Esophagus muscularis mucosa (tissue), 4 donors: ENCODE measurements at places on chromosomes 12 and 14. TPM values are rescaled to one million over a fixed set of nuclear protein-coding genes. Genes with fewer than 3 reads are reported as not detected.

DNA sequence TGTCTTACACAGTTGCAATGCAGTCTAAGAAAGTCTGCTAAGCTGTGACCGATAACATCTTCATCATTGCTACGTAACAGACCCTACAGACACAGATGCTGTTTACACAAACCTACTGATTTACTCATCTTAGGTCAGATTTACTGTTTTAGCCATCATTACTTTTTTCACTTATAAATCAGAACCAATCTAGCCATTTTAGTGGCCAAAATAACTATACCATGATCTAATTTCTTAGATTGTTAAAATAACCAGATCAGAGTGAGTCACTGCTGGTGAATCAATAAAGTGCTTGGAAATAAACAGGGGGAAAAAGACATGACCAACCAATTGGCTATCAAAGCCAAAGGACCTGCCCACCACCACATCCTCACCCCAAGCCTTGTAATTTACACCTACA lies 57.0 kb upstream of the FOXN3 start:
- no peaks in the 10 kb centered on the region for H3K27me3 ChIP-seq
- H3K36me3 ChIP-seq: no peaks in the 10 kb centered on the region
- peaks cover 10% of the 10 kb centered on the region for H3K4me1 ChIP-seq
- no peak for DNase-seq

DNA sequence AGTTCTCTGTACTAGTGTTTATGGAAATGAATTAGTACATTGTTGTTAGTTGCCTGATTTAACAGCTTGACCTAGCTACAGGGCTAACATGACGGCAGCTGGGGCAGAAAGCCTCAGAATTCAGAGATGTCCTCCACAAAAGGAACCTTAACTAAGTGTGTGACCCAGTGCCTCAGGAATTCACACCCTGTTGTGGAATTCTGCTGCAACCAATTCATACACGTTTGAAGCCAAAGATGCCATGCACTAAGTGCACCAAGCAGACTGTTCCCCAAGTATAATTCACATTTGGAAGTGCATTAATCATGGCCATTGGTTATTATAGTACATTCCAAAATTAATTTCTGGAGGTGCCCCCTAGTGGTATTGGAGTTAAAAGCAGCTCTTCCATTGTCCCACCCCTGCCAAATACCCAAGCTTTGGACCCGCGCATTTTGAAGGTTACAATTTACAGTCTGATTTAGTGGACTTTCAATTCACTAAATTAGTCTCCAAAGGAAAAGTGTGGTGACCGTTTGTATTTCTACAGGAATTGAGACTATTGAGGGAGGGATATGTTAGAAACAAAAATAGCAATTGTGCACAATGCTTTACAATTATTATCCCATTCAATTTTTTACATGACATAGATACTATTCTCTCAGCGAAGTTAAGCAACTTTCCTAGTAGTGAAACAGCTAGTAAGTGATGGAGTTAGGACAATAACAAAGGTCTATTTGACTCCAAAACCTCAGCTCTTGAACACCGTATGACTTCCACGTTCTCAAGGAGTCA lies 85.9 kb downstream of the PAX9 start:
- H3K27ac ChIP-seq: no peak overlapping the region
- no peak overlapping the region for H3K4me3 ChIP-seq
- no peaks in the 10 kb centered on the region for H3K36me3 ChIP-seq
- no peaks in the 10 kb centered on the region for H3K4me1 ChIP-seq

GRCh38 chr12:69136931-69137613 lies 102.3 kb upstream of the CPSF6 start:
- no peaks in the 10 kb centered on the region for H3K27me3 ChIP-seq
- no peaks in the 10 kb centered on the region for H3K36me3 ChIP-seq
- no peak overlapping the region for H3K4me3 ChIP-seq
- peak; percentile 34 for DNase-seq
- no peak overlapping the region for H3K27ac ChIP-seq

DNA sequence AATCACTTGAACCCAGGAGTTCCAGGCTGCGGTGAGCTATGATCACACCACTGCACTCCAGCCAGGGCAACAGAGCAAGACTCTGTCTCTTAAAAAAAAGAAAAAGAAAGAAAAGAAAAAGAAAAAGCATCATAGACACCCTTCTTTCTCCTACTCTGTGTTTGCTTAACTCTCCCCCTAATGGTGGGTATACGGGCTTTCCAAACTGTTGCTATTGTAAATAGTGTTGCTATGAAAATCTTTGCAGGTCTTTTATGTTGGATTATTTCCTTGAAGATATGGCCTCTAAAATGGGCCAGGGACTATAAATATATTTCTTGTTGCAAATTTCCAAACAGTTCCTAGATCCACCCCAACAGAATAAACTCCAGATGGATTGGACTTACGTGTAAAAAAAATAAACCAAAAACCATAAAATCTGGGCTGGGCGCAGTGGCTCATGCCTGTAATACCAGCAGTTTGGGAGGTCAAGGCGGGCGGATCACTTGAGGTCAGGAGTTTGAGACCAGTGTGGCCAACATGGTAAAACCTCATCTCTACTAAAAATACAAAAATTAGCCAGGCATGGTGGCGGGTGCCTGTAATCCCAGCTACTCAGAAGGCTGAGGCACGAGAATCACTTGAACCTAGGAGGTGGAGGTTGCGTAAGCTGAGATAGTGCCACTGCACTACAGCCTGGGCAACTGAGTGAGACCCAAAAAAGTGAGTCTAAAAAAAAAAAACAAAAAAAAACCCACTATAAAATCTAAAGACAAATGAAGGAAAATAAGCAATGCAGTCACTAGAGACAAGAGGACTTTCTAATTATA lies 25.9 kb downstream of the NFKBIA start:
- no peak overlapping the region for H3K27ac ChIP-seq
- H3K27me3 ChIP-seq: no peaks in the 10 kb centered on the region
- H3K36me3 ChIP-seq: no peaks in the 10 kb centered on the region

- no peaks in the 10 kb centered on the region for H3K4me1 ChIP-seq
- H3K27me3 ChIP-seq: no peaks in the 10 kb centered on the region
- DNase-seq: no peak
- no peak overlapping the region for H3K27ac ChIP-seq
- no peaks in the 10 kb centered on the region for H3K36me3 ChIP-seq
These were observed 21.5 kb upstream of the YARS2 start for GRCh38 chr12:32777159-32777558.

DNA sequence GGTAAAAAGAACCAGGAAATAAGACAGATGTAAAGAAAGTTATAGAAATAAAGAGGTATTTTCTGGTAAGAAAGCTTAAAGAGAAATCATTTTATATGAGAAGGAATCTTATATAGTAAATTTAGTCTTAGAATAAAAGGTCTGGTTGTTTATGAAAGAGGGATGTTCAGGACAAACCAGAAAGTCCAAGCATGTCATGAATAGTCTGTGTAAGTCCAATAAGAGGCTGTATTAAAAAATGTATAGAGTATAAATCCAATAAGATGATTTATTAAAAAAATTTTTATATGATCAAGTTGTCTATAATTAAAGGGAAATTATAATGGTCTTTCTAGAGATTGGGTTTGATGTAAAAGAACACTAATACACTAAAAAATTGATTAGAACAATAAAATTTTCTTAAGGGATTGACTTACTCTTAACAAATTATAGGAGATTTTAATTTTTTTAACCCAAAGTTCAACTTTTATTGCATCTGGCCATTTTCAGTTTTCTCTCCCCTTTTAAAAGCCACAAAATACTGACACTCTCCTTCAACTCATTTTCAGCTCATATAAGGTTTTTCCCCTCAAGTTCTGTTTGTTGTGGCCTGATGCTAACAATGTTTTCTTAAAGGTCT lies 35.1 kb downstream of the ST8SIA1 start:
- no peak for DNase-seq
- no peaks in the 10 kb centered on the region for H3K27me3 ChIP-seq
- H3K36me3 ChIP-seq: no peaks in the 10 kb centered on the region
- H3K4me3 ChIP-seq: no peak overlapping the region
- H3K4me1 ChIP-seq: no peaks in the 10 kb centered on the region

DNA sequence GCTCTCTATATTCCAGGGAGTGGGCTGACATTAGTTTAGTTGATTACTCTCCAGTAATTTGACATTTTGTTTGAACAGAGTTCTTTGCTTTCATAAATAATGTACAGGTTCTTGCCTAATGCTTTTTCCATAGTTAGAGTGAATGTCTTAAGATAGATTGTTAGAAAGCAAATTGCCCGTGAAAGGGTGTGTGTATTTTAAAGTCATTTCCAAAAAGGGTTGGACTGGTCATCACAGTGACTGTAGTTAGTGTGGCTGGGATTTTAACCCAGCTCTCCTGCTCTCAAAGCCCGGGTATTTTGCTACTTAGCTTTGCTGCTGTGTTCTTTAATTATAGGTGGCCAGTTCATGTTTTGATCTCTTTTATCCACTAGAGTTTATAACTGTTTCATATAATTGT lies 74.2 kb downstream of the DNAH10 start:
- no peaks in the 10 kb centered on the region for H3K4me1 ChIP-seq
- no peak overlapping the region for H3K27ac ChIP-seq
- no peak for DNase-seq
- H3K4me3 ChIP-seq: no peak overlapping the region
- peaks cover 5% of the 10 kb centered on the region for H3K27me3 ChIP-seq
- H3K36me3 ChIP-seq: no peaks in the 10 kb centered on the region

DNA sequence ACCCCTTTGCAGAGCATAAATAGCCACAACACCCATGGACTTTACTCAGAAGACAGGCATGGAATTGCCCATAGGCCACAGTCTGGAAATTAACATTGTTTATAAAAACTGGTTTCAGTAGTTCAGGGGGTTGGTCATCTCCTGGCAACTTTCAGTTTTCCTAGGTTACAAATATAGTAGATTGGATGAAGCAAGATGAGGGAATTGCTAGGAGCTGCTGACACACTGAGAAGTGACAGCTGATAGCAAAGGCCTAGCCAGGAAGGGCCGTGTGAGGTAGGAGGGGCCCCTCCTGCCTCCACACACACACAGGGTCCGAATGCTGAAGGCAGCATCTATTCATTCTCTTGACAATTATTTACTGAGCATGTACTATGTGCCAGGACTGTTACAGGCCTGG lies 8.3 kb downstream of the GALNT16 start:
- no peaks in the 10 kb centered on the region for H3K36me3 ChIP-seq
- H3K27me3 ChIP-seq: no peaks in the 10 kb centered on the region
- H3K4me3 ChIP-seq: no peak overlapping the region
- no peak overlapping the region for H3K27ac ChIP-seq

Gene LMNTD1
- 1.2 TPM for total RNA-seq

Gene FOXG1
- 0.83 TPM for total RNA-seq
